Stimulated activated CD4-positive, alpha-beta T cell treated with anti-CD3 and anti-CD28 coated beads, Interleukin-4, amount 100 ng/mL, for 4 hours (primary cell): ENCODE measurements at places on chromosomes 5 and 9.

DNA sequence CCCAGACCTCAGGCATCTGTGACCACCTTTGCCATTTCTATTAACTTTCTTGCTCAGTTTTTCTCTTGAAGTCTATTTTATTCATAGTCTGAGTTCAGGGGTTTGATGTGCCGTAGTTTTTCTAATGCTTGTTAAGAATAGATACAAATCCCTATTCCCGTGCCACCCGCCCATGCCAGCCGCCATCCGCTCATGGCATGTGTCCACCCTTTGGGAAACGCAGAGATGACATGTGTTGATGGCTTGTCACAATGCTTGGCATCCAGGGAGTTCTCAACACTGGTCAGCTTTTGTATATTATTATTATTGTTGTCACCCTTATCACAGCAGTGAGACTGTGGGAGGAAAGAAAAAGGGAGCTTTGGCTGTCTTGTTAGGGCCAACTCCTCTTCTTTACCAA, 17.3 kb upstream of the ANGPTL2 start:
- DNase-seq = no peak

- no peak for DNase-seq
These were observed 96.5 kb upstream of the ADRA1B start for GRCh38 chr5:159819591-159820411.

DNA sequence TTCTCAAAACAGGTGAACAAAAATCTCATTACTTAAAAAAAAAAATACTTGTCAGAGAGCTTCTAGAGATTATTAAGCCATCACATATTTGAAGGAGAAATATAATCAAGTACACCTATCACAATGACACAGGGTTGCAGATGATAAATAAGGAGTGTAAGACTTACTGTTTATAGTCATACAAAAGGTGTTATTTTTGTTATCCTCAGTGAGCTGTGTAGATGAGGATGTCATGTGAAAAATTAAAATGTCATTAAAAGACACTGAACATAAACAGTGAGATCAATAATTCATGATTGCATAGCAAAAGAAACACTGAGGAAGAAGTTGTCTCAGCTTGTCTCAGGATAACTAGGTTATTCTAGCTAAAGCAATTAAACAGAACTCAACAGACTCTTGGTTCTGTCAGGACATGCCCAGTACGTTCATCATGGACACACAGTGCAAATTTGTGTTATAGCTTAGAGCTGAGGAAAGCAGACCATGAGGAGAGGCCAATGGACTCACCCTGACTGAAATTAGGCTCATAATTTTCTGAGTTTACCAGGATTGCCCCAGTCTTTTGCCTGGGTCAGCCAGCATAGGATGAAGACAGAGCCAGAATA, 1162.6 kb upstream of the C9orf72 start:
- no peak for DNase-seq

DNA sequence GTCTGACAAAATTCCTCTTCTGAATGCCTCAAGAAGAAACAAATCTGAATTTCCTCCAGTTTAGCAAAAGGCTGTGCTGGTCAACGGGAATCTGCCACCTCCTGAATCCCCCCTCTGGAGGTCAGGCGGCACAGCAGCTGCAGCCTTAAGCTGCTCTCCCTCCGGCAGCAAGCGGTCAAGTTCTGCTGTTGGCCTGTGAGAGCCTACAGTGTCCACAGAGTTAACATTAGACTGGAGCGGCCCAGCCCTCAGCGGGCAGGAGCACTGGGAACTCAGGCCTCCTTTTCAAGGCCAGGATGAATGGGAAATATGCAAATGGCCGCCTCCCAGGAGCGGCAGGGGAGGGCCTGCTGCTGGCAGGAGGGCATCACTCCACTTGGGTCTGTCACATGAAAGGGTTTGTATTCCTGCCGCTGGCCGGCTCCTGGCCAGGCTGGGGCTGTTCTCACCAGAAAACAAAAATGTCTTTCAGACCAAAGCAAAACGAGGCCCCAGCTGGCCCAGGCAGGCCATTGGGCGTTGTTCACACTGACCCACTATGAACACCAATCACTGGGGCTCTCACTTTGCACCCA, 8.2 kb downstream of the ACSL6 start:
- DNase-seq = no peak

DNA sequence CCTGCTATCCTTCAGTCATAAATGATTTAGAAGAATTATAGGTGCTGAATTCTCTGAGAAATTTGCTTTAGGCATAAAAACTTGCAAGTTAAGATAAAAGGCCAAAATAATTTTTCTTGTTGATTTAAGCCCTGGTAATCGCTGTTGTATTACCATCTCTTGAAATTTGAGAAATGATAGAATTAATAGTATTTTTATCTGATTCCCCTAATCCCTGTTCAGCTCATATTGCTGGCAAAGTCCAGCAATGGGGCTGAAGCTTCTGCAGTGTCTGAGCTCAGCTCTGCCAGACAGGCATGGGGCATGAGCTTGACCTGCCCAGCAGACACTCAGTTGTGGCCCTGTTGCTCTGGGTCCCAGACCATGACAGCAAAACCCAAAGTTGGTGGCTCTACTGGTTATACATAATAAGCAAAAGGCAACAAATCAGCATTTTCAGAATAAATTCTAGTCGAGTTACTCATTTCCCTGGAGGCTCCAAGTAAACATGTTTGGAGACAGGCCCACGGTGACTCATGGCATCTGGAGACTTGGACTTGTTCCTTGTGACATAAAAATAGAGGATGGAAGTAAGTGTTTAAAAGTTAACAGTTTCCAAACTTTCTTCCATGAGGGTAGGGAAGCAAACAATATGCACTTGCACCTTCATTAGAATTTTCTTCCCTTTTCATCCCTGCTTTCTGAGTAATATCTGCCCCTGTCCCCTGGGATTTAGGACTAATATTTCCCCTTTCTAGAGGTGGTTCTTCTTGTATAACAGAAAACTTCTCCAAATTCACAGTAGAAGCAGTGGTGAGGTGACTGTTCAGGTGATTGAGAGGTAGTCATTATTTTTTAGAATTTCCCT, 60.2 kb upstream of the SLC2A8 start:
- no peak for DNase-seq

DNA sequence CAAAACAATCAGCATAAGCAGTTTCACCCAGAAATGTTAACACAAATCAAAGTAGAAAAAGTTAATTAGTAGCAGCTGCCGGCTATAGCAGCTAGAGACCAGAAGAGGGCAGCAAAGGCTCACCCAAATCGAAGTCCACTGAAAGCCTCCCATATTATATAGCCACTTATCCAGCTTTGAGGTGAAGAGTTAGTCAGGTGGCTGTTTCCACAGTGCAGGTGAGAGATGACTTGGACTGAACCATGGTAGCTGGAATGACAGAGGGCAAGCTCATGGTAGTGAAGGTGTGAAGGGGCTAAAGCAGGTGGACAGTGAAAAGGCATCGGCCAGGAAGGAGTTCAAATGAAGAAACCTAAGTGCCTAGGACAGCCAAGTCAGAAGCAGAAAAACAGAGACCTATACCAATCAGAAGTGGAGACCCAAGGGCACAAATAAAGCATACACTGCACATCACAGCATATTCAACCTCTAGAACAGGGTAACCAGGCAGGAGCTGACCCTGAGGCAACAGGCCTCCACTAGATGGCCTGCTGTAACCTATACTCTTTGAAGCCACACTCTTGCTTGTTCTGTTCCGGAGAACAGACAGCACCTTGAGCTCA, 7.2 kb upstream of the RNF38 start:
- peak; percentile 33 for DNase-seq
